Activated gamma-delta T cell treated with Interleukin-2 at 50 U/mL for 16 hours (primary cell): ENCODE measurements at places on chromosomes 7 and 10.
A peak's percentile ranks its signal among the peaks of the same experiment; 100 is the strongest.

DNA sequence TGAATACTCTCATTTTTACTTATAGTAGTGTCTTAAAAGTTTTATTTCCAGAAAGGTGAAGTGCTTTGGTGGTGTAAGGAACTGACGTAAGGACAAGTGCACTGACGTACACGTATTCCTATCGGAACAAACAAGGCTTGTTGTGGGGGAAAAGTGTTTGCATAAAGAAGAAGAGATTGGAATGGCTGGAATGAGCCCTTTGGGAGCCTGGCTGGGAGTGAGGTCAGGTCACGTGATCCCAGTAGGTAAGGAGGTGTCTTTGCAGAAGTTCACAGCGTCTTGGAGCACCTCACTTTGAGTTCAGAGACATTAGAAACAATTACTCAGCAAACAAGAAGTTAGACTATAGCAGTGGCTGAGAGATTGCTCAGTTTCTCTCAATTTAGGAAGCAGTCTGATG is 104.2 kb downstream of the CCDC3 start:
- DNase-seq = no peak

DNA sequence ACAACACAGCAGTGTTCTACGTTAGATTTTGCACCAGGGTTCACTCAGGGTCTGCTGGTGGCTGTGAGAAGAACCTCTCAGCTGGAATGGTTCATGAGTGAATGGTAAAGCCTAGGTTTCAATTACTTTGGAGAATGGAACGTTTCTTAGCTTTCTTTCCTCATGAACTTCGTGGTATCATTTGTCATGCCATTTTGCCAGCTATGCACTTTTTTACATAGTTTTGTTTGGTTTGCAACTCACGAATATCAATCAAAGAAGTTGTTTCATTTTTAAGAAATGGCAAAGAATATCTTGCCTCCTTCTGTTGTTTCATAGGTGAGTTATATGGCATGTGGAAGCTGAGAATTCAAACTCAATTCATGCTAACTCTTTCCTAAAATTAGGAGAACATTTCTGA is 34.1 kb upstream of the RAB11FIP2 start:
- DNase-seq = no peak

- no peak for DNase-seq
These were observed 2.2 kb downstream of the STOX1 start for GRCh38 chr10:68829521-68829920.

- DNase-seq = no peak
These were observed 43.4 kb upstream of the GHITM start for GRCh38 chr10:84095811-84096497.

GRCh38 chr7:37100735-37101331 is 347.8 kb downstream of the ELMO1 start:
- peak; percentile 8 for DNase-seq

GRCh38 chr10:43681220-43681619 is 32.5 kb upstream of the ZNF32 start:
- no peak for DNase-seq

GRCh38 chr10:7511612-7512011 is 100.8 kb upstream of the SFMBT2 start:
- DNase-seq = no peak

DNA sequence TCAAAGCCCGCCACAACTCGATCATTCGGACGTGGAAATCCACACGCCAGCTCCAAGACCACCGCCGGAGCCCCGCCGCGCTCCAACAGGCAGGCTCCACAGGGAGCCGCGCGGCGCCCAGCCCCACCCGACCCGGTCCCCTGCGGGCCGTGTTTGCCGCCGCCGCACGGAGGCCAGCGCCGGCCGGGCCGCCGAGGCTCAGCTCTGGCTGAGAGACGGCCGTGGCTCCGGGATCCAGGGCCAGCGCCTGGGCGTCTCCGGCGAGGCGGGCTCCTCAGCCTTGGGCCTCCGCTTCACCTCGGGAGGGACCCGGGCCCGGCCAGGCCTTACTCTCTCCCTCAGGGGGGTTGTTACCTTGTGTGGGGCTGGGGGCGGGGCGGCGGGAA is 333 bp downstream of the SMNDC1 start:
- DNase-seq = no peak

DNA sequence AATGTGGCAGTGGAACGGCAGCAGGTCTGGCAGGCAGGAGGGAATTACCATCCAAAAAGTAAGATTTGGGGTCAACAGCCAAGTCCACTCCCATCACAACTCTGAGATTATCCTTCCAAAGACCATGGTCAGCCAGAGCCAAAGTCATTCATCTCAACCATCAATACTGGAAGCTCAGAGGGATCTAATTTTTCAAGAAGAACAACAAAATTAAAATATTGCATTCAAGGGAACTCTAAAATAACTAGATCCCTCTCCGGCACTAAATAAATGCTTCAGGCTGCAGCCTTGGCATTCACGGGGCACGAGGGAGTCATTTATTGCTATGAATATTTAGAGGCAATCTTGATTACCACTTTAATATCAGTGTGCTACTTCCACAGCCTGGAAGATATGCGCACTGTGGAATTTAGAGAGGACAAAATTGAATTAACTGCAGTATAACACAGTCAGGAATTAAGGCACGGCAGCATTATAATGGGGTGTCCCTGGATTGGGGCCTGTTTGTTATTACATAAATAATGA is 102.0 kb downstream of the ADAM12 start:
- DNase-seq = no peak

GRCh38 chr7:17302575-17303142 is 4.2 kb downstream of the AHR start:
- DNase-seq = no peak

DNA sequence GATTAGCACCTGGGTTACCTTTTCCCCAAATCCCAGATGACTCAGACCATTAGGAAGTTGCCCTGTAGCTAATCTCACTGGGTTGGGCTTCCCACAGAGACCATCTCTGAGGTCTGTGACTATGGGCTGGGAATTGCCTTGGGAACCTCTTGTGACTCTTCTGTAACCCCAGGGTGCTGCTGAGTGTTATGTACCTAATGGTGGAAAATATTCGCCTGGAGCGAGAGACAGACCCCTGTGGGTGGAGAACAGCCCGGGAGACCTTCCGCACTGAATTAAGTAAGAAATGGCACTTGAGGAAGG is 20.0 kb downstream of the STRIP2 start:
- no peak for DNase-seq

DNA sequence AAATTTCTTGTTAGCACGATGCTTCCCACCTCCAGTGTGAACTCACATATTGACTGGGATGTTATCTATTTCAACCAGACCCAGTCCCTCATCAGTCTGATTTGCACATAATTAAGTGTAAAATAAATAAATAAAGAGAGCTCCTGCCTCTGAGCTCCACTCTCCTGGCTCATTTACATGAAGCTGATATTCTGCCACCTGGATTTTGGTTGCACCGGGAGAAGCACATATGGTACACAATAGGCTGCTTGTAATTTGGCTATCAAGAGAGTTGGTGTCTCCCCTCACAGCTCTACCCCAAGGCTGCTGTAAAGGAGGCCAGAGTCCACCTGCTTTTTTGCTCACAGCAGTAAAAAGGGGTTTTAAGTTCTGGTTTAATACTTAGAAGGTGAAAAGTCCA is 610.5 kb downstream of the KCNMA1 start:
- DNase-seq = no peak

DNA sequence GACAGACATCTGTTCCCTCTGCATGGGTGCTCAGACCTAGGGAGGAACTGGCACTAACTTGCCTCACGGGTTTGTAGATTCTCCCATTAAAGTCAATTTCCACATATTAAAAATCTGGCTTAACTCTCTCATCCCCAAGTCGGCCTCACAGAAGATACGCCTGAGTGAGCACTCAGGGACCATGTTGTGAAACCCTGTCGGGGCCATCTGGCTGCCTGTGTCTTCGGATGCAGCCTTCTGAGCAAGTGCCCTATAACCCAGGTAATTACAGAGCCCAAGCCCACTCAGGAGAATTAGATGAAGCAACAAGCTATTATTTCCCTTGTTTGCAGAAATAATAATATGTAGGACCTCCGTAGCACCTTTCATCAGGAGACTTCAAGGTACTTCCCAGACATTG is 219.3 kb upstream of the GLI3 start:
- DNase-seq = no peak

DNA sequence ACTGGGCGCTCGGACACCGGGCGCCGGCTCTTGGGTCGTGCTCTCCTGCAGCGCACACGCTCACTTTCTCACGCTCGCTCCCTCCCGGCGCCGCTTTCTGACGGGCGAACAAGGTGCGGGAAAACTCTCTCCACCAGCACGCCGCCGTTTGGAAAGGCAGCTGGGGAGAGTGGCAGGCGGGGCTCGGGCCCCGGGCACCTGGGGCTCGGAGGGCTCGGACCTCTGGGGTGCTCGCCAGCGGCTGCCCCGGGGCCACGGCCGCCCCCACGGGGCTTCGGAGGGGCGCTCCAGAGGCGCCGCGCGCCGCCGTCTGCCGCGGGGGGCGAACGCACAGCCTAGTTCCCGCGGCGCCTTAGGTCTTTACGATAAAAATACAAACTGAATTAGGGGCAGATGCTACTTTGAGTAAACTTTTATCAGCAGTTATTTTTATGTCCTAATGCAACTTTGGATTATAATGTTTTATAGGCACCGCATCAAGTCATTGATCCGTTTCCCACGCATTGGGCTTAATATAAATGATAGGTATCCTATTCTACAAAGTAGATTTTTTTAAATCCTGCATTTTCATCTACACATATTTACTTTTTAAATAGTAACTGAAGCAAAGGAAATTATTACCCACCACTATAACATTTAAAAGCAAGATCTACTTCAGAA is 535 bp upstream of the EPC1 start:
- DNase-seq = no peak

- DNase-seq = no peak
These were observed 408.0 kb downstream of the RPS24 start for GRCh38 chr10:78441694-78442093.

GRCh38 chr7:16880554-16880953 is 1.2 kb downstream of the AGR3 start:
- no peak for DNase-seq

DNA sequence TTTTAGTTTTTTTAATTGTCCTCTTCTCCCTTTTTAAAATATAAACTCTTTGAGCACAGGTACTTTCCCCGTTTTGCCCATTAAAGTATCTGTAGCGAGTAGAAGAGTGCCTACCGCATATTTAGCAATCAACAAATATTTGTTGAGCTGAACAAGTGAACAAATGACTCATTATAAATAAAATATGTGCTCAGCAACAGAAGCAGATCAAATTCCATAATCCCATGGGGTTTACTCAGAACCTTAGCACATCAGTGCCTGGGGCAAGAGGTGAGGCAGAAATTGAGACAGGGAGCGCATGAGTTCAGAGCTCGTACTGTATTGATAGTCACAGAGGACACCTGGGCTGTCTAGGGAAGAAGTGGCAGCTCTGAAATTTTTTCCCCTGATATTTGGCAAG is 161.0 kb downstream of the SEM1 start:
- DNase-seq = no peak

- no peak for DNase-seq
These were observed 8.9 kb upstream of the CDK1 start for GRCh38 chr10:60769406-60769805.

GRCh38 chr10:121988361-121989324 is at the start of gene TACC2:
TSS of gene TACC2 (plus strand) at chr10:121989163. CDS start at chr10:122021982, 32,819 bp downstream.
- DNase-seq = no peak

DNA sequence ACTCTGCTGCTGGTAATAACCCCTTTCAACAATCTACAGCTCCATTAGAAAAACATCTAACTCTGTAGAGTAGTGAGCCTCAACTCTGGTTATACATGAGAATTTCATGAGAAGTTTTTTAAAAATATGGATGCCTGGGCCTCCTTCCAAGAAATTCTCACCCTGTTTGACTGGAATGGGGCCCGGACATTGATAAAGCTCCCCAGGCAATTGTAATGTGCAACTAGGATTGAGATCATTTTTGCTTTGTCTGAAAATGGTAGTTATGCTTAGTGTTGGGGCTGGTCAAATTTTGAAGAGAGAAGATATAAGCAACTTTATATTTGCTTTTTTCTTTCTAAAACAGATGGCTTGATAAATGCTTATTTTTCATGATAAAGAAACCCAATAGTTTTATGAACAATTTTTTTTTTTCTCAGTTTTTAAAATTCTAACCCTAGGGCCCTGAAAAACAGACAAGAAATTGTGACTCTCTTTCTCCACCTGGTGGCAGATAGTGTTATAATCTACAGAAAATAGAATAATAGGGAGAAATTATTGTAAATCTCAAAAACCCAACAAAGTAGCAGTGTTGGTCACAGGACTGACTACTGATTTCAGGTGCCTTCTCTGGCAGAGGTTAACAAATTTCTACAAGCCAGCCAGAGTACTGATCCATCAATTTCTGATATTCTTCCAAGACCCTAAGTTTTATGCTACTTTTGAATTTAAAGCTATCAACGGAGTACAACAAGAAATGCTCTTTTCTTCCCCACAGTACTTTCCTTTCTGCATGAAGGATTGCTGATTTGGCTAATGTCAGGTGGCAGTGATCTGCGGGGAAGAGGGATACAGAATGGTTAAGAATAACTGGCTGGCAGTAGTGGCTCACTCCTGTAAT is 174.8 kb downstream of the DKK1 start:
- no peak for DNase-seq

- no peak for DNase-seq
These were observed 149.4 kb downstream of the ZNF248 start for GRCh38 chr10:37707829-37708578.

GRCh38 chr10:133270204-133270603 is 6.5 kb downstream of the ADAM8 start:
- DNase-seq = no peak

GRCh38 chr7:28037220-28038010 is 143.2 kb downstream of the JAZF1 start:
- DNase-seq = no peak

GRCh38 chr7:150719436-150719835 is 3.0 kb downstream of the GIMAP1 start:
- no peak for DNase-seq

GRCh38 chr10:57513637-57514036 is 754.1 kb downstream of the IPMK start:
- DNase-seq = no peak

- no peak for DNase-seq
These were observed 155.7 kb downstream of the AUTS2 start for GRCh38 chr7:69753981-69754380.

- DNase-seq = no peak
These were observed 194.3 kb downstream of the GRID1 start for GRCh38 chr10:86172301-86172700.

DNA sequence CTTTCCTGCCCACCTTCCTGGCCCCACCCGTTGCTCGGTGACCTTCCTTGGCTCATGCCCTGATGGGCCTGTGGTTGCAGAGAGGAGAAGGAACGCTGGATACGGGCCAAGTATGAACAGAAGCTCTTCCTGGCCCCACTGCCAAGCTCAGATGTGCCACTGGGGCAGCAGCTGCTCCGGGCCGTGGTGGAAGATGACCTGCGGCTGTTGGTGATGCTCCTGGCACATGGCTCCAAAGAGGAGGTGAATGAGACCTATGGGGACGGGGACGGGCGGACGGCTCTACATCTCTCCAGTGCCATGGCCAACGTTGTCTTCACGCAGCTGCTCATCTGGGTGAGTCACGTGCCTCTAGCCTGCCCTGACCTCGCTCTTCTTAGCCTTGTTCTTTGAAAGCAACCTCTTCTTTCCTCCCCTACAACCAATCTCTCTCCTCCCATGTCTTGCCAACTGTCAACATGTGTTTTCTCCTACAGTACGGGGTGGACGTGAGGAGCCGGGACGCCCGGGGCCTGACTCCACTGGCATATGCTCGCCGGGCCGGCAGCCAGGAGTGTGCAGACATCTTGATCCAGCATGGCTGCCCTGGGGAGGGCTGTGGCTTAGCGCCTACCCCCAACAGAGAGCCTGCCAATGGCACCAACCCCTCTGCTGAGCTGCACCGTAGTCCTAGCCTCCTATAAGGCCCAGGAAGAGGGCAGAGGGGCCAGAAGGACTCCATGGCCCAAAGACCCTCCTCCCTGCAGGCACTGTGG is 24.1 kb downstream of the GBX1 start:
- no peak for DNase-seq
